ENCODE measurements at places on chromosomes 12 and 14. TPM values are rescaled to one million over a fixed set of nuclear protein-coding genes. Genes with fewer than 3 reads are reported as not detected.

GRCh38 chr12:43942379-43942778 is 106.5 kb downstream of the TMEM117 start:
- no peak for DNase-seq
- no peaks in the 10 kb centered on the region for H3K27me3 ChIP-seq
- H3K36me3 ChIP-seq, result no peaks in the 10 kb centered on the region
- H3K4me3 ChIP-seq, result no peak overlapping the region

- no peaks in the 10 kb centered on the region for H3K36me3 ChIP-seq
- no peak for DNase-seq
- peaks cover 11% of the 10 kb centered on the region for H3K4me1 ChIP-seq
- no peak overlapping the region for H3K4me3 ChIP-seq
- no peak overlapping the region for H3K27ac ChIP-seq
- no peaks in the 10 kb centered on the region for H3K27me3 ChIP-seq
Observed at GRCh38 chr12:44294649-44295048, 458.8 kb downstream of the TMEM117 start.

DNA sequence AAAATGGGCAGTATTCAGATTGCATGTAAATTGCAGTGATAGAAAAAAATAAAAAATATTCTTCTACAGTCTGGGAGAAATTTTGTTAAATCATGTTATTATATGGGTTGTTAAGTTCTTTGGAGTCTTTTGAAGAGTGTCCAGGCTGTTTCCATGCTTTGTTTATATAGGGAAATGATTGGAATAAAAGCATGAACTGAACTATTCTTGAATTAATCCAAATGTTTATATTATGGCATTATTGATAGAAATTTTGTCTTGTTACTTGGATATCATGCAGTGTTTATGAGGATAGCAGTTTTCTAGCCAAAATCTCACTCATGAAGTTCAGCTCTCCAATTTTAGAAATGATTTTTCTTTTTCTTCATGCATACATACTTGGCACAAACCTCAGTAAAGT is 108.2 kb upstream of the NAV3 start:
- H3K4me3 ChIP-seq, result no peak overlapping the region
- no peaks in the 10 kb centered on the region for H3K27me3 ChIP-seq
- H3K36me3 ChIP-seq, result no peaks in the 10 kb centered on the region
- no peak for DNase-seq
- H3K4me1 ChIP-seq, result no peaks in the 10 kb centered on the region

GRCh38 chr12:96120359-96121100 is 73.6 kb upstream of the ELK3 start:
- no peak overlapping the region for H3K4me3 ChIP-seq
- no peaks in the 10 kb centered on the region for H3K36me3 ChIP-seq
- no peak overlapping the region for H3K27ac ChIP-seq

GRCh38 chr14:72186523-72186922 is 254.3 kb downstream of the RGS6 start:
- no peaks in the 10 kb centered on the region for H3K36me3 ChIP-seq
- peak; percentile 4 for DNase-seq
- no peaks in the 10 kb centered on the region for H3K27me3 ChIP-seq
- no peak overlapping the region for H3K4me3 ChIP-seq
- no peaks in the 10 kb centered on the region for H3K4me1 ChIP-seq
- H3K27ac ChIP-seq, result no peak overlapping the region

DNA sequence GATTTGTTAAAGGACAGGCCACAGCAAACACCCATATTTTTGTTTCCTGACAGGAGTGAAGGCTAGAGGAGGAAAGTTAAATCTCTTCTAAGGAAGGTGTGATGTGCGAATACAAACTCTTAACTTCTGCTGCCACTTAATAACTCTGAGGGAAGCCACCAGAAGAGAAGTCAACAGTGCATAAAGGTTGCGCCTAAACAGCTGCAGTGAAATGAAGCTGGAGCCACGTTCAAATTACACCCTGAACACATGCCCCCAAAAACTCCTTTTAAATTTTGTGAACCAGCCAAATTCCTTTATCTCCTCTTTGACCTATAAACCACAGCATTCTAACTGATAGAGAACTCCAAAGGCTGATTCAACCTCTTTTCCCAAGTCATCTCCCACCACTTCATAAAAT is 22.4 kb downstream of the DENND5B start:
- H3K27me3 ChIP-seq, result no peaks in the 10 kb centered on the region
- peaks cover 4% of the 10 kb centered on the region for H3K4me1 ChIP-seq
- no peak overlapping the region for H3K4me3 ChIP-seq
- DNase-seq, result no peak
- no peaks in the 10 kb centered on the region for H3K36me3 ChIP-seq

DNA sequence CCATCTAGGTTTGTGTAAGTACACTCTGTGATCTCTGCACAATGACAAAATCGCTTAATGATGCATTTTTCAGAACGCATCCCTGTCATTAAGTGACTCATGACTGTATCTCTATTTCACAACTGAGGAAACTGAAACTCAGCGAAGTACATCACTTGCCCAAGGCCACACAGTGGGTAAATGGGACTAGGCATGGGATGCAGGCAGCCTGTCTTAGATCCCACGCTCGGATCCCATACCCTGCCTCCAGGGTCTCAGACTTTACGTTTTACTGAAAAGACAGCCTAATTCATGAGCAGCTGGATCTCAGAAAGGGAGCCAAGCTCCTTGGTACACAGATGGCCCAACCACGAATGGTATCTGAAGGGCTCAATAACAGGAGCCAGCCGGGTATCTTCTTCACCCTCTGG is 2.4 kb upstream of the MLEC start:
- no peaks in the 10 kb centered on the region for H3K36me3 ChIP-seq
- H3K27me3 ChIP-seq, result no peaks in the 10 kb centered on the region
- no peak overlapping the region for H3K27ac ChIP-seq
- no peak for DNase-seq
- no peak overlapping the region for H3K4me3 ChIP-seq
- peaks cover 7% of the 10 kb centered on the region for H3K4me1 ChIP-seq

DNA sequence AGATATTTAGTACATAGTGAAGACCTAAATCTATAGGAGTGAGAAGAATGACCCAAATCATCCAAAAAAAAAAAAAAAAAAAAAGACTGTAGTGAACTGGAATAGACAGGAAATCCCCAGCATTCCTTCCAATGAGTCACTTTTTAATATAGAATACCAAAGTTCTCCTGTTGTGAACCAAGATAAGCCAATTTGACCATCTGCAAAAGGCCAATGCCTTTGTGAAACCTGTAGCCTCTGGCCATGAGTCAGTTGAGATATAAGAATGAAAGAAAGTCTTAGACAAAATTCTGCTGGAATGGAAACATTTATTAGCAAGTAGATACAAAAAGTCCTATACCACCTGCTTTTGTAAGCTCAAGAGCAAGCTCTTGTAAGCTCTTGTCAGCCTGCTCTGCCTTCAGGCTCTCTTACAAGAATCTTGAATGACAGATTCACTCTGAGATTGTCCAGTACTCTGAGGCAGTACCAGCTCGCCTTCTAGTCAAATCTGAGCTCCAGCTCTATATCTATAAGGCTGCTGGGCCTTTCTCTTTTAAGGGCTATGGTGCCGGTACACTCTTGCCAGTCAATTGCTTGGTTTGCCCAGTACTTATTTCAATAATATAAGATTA is 243.0 kb upstream of the TMTC1 start:
- H3K36me3 ChIP-seq, result no peaks in the 10 kb centered on the region
- H3K4me3 ChIP-seq, result no peak overlapping the region
- H3K4me1 ChIP-seq, result no peaks in the 10 kb centered on the region

ENDOU gene
- polyA plus RNA-seq, result 1.8 TPM

- H3K4me1 ChIP-seq, result no peaks in the 10 kb centered on the region
- H3K27me3 ChIP-seq, result no peaks in the 10 kb centered on the region
- H3K36me3 ChIP-seq, result no peaks in the 10 kb centered on the region
- DNase-seq, result no peak
Observed at GRCh38 chr14:42617005-42617404, 1010.3 kb downstream of the LRFN5 start.

GRCh38 chr14:74262076-74262475 is 22.8 kb downstream of the VSX2 start:
- peaks cover 8% of the 10 kb centered on the region for H3K4me1 ChIP-seq
- H3K27ac ChIP-seq, result no peak overlapping the region
- peaks cover 23% of the 10 kb centered on the region for H3K27me3 ChIP-seq

SLC25A47 gene
- polyA plus RNA-seq, result 0.37 TPM

Data from large intestine (tissue), 12 donors.